ENCODE measurements at places on chromosomes 5 and 9.

DNA sequence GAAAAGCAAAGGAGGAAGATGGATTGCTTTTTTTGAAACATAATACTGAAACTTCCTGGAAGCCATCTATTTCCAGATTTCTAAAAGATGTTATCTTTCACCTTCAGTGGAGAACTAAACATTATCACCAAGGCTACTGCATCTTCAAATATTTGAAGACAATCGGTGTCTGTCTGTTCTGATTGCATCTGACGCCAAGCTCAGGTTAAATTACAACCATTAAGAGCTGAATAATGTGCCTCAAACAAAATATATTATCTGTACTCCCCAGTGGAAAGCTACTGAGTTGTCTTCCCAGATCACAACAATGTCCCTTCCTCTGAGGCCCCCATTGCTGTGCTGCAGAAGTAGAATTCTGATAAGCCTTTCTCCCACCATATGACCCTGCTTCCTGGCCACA is 342.3 kb downstream of the PLK2 start:
- DNase-seq, result no peak

DNA sequence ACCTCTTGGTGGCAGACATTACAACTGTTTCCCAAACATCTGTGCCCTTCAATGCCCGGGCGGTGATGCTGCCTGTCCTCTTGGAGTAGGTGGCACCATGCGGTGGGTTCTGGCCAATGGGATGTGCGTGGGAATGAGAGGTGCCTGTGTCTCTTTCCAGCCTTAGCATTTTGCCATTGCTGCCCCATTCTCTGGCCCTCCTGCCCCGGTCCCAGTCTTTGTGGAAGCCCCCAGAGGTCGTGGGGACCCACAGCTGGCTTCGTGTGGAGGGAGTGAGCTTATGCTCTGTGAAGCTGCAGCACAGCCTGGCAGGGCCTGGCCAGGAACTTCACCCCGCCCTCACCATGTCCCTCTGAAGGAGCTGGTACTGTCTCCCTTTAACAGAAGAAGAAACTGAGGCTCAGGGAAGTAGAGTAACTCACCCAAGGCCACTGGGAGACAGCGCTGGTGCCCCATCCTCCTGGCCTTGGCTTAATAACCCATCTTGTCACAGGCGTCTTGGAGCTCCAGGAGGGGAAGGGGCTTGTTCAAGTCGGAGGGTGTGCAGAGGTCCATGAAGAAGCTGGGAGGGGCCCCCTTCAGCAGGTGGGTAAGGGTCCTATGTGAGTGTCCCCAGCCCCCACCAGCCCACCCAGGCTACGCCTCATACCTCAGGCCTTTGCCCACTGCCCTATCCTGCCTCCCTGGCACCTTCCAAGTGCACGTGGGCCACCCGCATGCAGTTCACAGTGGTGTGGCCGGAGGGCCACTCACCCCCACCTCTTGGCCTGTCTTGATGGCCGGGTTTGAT is 173.6 kb downstream of the GAPVD1 start:
- no peak for DNase-seq

GRCh38 chr9:135403733-135404450 is 75.7 kb upstream of the PPP1R26 start:
- DNase-seq, result no peak

- DNase-seq, result no peak
Measured at GRCh38 chr5:113166261-113166660, 189.7 kb downstream of the DCP2 start.

- DNase-seq, result peak; percentile 15
Measured at GRCh38 chr5:95842854-95843544, 20.5 kb upstream of the GLRX start.

DNA sequence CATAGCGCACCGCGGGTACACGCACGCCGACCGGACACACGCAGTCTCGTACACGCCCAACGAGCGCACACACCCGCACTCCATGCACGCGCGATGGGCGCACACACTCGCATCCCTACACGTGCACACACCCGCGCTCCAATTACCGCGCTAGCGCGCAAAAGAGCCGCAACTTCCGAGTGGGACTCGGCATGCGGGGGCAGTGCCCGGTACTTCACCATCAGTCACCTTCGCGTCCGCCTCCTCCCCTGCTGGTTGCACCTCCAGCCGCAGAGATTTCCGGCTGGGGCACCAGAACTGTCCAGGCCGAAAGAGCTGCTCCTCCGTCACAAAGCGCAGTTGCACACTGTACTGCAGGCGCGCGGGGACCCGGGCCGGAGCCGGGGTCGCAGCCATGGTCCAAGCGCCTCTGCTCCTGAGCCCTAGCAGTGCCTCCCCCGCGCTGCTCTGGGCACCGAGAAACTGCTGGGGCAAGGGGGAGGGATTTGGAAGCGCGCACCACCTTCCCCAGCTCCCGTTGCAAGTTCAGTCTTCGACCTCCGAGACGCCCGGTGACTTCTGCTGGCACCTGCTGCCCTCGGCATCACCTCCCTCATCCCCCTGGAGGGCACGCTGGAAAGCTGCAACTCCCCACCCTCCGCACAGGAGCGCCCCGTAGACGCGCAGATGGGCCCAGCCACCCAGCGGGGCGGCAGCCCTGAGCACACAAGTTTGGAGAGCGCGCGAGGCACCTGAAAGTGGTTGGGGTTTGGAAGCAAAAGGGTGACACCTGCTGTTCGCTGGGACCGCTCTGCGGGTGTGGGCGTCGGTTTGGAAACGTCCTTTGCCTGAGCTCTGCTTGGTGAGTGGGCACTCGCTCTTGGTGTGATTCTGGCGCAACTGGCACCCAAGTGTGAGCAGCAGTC is 337.4 kb upstream of the PUM3 start:
- DNase-seq, result no peak

DNA sequence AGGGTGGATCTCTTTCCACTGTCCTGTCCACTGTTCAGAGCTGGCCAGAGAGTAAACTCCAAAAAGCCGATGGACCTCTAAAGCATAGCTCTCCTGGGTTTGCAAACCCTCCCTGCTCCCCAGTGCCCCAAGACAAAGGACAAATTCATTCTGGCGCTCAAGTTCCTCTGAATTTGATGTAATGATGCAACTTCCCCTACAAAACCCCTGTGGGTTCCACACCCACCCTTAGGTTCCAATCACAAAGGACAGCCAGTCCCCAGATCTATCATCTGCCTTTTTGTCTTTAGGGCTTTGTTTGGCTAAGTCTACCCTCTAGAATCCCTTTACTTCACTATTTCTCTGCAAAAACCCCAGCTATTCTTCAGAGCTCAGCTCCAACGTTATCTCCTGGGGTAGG is 57.4 kb upstream of the SLC25A51 start:
- DNase-seq, result no peak

DNA sequence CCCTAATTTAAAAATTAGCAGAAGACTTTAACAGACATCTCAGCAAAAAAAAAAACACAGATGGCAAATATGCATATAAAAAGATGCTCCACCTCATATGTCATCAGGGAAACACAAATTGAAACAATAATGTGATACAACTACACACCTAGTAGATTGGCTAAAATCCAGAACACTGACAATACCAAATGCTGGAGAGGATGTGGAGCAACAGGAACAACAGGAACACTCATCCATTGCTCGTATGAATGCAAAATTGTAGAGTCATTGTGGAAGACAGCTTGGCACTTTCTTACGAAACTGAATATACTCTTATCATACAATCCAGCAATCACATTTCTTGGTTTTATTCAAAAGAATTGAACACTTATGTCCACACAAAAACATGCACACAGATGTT is 22.1 kb downstream of the MCIDAS start:
- DNase-seq, result no peak

DNA sequence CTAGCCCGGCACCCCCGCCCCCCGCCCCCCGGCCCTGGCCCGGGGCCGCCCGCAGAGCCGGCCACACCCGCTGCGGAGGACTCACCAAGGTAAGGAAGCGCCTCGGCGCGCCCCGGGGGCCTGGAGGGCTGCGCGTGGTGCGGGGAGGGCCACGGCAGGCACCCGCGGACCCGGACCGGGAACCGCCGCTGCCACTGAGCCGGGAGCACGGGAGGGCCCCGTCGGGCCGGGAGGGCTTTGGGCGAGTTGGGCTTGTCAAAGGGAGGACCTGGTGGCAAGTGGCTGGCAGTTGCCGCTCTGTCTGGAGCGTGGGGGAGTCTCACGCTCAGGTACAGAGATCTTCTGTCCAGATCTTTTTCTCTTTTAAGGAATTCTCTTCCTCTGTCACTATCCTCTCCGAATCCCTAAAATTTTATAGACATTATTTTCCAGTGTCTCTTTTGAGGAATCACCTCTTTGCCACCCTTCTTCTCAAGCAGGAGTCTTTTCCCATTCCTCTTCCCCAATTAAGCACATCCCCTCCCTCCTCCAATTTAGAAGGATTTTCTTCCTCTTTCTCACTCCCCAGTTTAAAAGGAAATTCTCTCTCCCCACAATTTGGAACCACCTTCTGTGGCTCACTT is 11.3 kb upstream of the LHX2 start:
- DNase-seq, result no peak

- no peak for DNase-seq
Measured at GRCh38 chr5:27473307-27474046, 435.1 kb upstream of the CDH9 start.

GRCh38 chr5:84285641-84286637 is 98.7 kb downstream of the EDIL3 start:
- DNase-seq, result no peak

- DNase-seq, result no peak
Measured at GRCh38 chr9:136587145-136587943, 41.5 kb upstream of the NOTCH1 start.

GRCh38 chr5:78157001-78157400 is 137.5 kb downstream of the AP3B1 start:
- DNase-seq, result no peak

DNA sequence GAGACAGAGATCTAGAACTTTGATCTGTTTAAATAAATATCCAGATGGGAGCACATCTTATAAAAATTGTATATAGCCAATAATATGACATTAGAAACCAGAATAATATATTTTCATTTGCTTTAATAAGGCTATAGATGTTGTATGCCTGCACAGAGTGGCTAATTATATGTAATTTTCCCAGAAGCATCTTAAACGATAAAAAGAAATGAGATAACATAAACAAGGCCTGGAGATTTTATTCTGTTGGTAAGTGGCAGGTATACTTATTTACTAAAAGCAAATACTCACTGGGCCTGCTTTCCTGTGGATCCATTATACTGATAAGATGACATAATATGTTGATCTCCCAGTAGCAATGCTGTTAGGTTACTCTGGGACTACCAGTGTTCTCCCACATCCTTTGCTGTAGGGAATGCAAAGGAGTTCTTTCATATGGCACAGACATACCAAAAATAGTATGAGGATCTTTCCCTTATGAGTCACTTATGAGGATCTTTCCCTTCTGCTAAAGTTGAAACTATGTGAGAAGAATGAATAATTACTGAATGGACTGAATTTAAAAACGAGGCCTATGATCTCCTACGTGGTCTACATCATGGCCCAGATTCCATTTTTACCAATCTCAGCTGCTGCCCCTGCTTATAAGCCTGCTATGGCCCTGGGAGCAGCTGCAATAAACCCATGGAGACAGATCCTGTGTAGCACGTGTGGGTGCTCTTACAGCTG is 112.1 kb downstream of the NUDT12 start:
- no peak for DNase-seq

DNA sequence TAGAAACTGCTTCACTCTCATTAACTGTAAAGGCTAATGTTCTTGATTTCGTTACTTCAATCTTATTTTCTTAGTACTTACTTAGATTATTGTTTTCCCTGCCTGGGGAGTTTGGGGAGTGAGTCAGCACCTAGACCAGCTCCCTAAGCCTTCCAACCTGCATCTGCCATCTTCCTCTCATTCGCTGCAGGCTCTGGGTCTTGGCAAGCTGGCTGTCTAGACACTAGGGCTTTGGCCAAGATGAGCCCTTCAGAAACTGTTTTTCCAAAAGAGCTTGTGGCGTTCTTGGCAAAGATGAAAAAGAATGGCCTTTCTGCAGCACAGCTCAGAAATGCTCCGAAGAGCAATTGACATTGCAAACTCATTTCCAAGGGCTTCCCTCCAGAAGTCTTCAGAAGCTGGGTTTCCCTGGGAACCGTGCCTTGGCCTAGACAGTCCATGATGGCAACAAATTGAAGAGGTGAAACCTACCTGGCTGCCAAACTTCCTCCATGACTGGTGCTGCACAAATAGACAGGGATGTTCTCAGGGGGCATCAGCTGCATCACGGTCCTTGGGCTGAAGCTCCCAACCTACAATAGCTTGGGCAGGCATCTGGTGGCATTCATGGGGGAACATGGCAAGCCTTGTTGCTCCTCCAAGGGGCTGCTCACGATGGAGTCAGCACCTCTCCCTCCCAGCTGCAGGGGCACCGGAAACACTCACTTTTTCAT is 76.6 kb downstream of the NSUN2 start:
- no peak for DNase-seq

DNA sequence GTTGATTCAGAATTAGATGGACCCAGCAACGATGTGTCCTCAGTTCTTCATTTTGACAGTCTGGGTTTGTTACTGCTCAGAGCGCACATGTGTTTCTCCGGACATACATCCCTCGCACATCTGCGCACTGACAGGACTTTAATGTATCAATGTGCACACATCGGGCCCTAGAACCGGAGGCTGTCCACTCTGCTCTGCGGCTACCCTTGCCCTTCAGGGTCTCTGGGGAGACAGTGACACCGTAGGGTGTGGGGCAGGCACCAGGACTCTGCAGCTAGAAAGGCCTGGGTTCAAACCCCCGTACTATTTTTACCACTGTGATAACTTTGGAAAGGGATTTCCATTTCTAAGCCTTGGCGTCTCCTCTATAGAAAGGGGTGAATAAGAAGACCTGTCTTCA is 23.5 kb upstream of the LPCAT1 start:
- DNase-seq, result no peak

DNA sequence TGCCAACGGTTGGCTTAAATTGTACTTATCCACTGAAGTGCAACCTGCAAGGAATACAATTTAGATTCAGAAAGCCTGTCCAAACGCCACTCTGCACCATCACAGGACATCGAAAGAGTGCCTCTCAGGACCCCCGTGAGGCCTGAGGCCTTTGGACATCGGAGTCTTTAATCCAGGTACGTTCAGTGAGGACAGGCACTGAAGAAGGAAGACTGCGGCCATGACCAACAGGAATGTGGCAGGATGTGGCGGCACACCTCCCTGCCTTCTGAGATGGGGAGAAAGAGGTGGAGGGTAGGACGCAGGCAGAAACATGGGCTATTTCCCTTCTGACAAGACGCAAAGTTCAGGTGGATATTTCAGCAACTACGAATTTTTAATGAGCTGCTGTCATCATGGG is 205.8 kb downstream of the FANCC start:
- no peak for DNase-seq

DNA sequence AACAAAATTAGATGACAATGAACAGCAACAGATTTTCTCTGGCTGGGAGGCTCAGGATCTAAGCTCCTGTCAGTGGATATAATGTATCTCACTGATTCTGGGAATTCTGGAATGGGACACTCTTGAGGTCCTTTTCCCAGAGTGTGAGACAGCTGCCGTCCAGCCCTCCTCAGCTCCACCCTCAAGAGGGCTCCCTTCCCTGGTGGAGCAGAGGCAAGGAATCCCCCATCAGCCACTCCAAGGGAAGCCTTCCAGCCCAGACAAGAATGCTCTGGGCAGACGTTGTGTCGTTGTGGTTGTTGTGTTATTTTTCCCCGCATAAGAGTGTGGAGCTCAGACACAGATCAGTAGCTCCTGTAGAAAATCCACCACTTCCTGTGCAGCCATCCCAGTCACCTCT is 47.7 kb upstream of the ATP10B start:
- no peak for DNase-seq

GRCh38 chr9:98529841-98530240 is 178.9 kb downstream of the GABBR2 start:
- DNase-seq, result no peak
